Mammary microvascular endothelial cell (primary cell): ENCODE measurements at places on chromosomes 11 and 22. TPM values are rescaled to one million over a fixed set of nuclear protein-coding genes. Genes with fewer than 3 reads are reported as not detected.

PGR gene
- total RNA-seq, result not detected in 2 replicates

ADM gene
- 99.9 and 103 TPM in 2 replicates for total RNA-seq

HEPACAM gene
- not detected in 2 replicates for total RNA-seq

FGF19 gene
- not detected in 2 replicates for total RNA-seq

MMP3 gene
- total RNA-seq, result not detected in 2 replicates

RIMBP3C gene
- 0.05 TPM in 1 of 2 replicates, not detected in the other for total RNA-seq

MYOD1 gene
- not detected in 2 replicates for total RNA-seq

APOL5 gene
- not detected in 2 replicates for total RNA-seq

KCNQ1 gene
- 0.20 TPM in 1 of 2 replicates, not detected in the other for total RNA-seq
